ENCODE measurements at places on chromosomes 3 and 15. TPM values are rescaled to one million over a fixed set of nuclear protein-coding genes. Genes with fewer than 3 reads are reported as not detected.

Gene CFAP100
- total RNA-seq: not detected

Gene CAMP
- total RNA-seq: not detected

Gene TMEM158
- 16.9 TPM for total RNA-seq

- no peak for DNase-seq
Observed at GRCh38 chr3:171813897-171814460, 3.7 kb upstream of the PLD1 start.

GRCh38 chr15:28022961-28023360 is 76.2 kb downstream of the OCA2 start:
- no peak for DNase-seq

GRCh38 chr15:82566690-82567089 is 26.4 kb upstream of the RPS17 start:
- no peak for DNase-seq

GRCh38 chr3:98877132-98877531 is 24.4 kb downstream of the DCBLD2 start:
- no peak for DNase-seq

- DNase-seq: peak; percentile 94
Observed at GRCh38 chr3:52317208-52318000, 1.3 kb downstream of the DNAH1 start.

Measured in GM23338 (cell line).